ENCODE measurements at places on chromosomes 6 and 20.

DNA sequence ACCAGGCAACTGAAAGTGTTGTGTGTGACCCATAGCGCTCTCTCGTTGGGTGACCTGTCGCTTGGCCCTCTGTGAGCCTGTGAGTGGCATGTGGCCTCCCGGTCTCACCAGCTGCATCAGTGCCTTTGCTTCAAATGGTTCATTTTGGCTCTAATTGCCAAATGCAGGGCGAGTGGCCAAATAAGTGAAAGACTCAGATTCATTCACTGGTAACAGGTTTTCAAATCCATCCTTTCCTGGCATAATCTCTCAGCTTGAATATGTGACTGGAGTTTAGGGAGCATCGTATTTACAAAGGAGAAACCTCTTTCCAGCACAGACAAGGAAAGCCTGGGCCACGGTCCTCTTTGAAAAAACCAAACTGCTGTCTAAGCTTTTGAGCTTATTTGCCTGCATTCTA, 321.6 kb upstream of the QKI start:
- DNase-seq: no peak

DNA sequence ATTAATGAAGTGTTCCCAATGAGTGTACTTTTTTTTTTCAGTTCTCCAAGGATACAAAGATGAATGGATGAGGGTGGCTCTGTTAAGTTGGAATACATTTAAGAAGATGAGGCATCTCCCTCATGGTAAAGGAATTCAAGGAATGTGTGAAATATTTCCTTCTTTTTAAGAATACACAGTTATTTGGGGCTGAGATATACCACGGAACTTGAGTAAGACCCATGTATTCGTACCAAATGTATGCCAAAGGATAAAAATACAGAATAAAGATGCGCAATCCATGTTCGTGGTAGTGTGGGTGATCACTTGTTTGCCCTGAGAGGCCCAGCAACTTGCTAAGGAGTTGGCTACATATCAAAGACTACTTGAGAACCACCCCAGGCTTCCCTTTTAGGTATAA, 164.2 kb upstream of the TCF21 start:
- no peak for DNase-seq

- peak; percentile 46 for DNase-seq
Measured at GRCh38 chr6:28648035-28648877, 122.6 kb downstream of the GPX5 start.

- no peak for DNase-seq
Measured at GRCh38 chr6:129507846-129508245, 202.1 kb downstream of the ARHGAP18 start.

- no peak for DNase-seq
Measured at GRCh38 chr6:20117474-20117873, 94.8 kb downstream of the MBOAT1 start.

DNA sequence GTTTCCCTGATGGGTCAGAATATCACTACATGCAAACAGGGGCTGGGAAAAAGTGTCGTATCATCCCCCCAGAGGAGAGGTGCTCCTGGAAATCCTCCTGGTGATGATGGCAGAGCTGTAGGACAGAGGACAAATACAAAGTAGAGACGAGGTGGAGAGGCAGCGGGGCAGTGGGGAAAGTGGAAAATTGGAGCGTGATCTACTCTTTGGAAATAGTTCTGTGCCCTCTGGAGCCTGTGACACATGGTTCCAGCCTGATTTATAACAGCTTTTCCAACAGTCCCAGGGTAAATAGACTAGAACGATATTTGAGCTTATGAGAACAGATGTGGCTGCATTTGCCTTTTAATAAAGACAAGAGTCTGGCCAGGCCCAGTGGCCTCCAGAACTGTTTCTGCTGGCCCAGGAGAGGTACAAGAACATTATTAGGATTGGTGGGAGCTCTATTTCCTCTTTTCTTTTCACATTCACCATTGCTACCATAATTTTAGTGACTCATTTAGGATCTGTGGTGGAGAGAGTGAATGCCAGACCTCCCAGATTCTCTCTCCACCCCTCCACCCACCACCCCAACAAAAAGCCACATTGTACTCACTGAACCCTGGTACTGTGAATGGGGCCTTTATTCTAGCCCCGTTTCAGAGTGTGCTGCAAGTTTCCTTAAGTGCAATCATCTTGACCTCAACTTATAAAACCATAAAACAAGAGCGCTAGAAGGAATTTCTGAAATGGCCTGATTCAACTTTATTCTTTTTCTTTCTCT, 78.3 kb downstream of the BTBD3 start:
- no peak for DNase-seq

- DNase-seq: no peak
Measured at GRCh38 chr6:20440296-20440695, 38.6 kb downstream of the E2F3 start.

- peak; percentile 9 for DNase-seq
Measured at GRCh38 chr6:6942831-6943230, 164.9 kb upstream of the RREB1 start.

- DNase-seq: no peak
Measured at GRCh38 chr6:99424022-99424421, 1.1 kb downstream of the PNISR start.

GRCh38 chr6:121680058-121680457, 244.6 kb downstream of the GJA1 start:
- no peak for DNase-seq

Measured in CD4-positive, alpha-beta T cell treated with Interleukin-17A for 4 hours (primary cell).